ENCODE measurements at places on chromosomes 11 and 22. TPM values are rescaled to one million over a fixed set of nuclear protein-coding genes. Genes with fewer than 3 reads are reported as not detected.

DNA sequence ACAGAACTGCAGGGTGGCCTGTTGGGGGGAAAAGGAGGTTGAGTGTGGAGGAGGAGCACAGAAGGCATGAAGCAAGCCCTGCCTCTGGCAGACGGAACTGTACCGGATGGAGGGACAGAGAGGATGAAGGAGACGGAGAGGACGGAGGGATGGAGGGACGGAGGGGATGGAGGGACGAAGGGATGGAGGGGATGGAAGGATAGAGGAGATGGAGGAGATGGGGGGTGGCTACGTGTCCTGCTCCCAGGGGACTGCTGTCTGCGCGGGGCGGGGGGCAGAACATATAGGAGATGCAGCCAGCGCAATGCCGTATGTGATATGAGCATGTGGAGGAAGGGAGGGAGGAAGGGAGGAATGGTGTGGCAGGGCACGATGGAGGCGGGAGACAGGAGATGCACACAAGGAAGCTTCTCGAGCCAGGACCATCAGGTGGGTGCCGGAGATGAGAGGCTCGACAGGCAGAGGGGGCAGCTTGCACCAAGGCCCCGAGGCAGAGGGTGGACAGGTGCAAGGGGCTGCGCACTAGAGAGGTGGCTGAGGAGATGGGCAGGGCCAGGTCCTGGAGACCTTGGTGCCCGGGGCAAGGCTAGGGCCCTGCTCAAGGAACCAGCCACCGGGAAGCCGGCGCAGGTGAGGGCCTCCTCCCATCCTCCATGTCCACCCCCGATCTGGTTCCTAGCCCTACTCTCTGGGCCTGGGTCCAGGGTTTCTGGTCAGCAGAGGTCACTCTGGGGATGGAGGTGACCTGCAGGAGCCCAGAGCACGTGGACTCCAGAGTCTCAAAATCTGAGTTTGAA lies 25.3 kb downstream of the MAFF start:
- no peak for DNase-seq

DNA sequence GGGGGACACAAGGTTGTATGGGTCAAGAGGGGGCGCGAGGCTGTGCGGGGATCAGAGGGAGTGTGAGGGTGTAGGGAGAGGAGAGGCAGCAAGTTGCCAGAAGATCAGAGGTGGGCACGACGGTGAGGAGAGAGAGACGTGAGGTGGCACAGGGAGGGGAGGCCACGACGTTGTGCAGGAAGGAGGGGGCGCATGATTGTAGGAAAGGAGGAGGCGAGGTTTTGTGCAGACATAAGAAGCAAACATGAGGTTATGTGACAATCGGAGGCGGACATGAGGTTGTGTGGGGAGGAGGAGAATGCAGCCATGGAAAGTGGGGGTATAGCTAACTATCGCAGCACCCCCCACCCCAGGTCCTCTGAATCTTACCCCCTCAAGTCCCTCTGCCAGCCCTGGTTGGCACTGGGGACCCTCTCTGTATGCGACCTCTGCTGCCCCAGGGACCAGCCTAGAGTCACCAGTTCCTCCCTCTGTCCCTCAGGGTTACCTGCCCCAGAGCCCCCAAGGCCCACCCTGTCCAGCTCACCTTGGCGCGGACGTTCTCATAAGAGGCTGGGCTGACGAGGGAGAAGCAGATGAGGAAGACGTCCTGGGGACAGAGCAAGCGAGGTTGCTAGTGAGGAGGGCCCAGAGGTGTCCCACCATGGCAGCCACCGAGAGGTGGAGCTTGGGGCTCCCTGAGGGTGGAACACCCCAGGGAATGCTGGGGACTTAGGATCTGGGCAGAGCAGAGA lies 12.5 kb downstream of the RAC2 start:
- DNase-seq = peak; percentile 64

The SF3B2 gene
- 246 TPM for total RNA-seq

The SIRT3 gene
- 11.7 TPM for total RNA-seq

The LMO2 gene
- total RNA-seq = not detected
